ENCODE measurements at places on chromosomes 11 and 22.
A peak's percentile ranks its signal among the peaks of the same experiment; 100 is the strongest.

GRCh38 chr22:32808038-32808445 lies 6.5 kb downstream of the TIMP3 start:
- no peak for DNase-seq

DNA sequence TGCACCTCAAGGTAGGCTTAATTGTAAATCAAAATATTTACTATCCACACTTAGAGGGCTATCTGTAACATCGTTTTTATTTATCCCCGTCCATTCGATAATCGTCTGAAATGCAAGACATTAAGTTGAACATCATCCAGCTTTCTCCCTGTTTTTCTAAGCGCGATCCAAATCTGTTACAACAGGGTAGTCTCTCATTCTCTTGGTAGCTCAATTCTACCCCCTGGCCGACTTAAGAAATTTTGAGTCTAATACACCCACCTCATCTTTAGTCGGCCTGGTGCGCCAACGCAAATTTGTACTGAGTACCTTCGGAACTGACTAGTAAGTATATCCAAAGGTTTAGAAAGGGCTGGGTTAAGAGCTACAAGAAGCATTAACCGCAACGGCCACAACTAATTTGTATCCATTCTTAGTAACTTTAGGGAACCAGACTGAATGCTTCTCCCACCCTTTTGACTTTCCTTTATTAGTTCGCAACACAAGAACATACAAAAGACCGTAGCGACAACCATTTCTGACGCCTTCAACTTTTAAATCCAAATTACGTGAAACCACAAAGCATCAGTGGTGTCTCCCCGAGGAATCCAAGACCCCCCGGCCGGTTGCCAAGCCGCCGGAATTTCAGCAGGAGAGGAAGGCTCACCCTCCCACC lies 1.0 kb upstream of the ZNF143 start:
- DNase-seq, result no peak

DNA sequence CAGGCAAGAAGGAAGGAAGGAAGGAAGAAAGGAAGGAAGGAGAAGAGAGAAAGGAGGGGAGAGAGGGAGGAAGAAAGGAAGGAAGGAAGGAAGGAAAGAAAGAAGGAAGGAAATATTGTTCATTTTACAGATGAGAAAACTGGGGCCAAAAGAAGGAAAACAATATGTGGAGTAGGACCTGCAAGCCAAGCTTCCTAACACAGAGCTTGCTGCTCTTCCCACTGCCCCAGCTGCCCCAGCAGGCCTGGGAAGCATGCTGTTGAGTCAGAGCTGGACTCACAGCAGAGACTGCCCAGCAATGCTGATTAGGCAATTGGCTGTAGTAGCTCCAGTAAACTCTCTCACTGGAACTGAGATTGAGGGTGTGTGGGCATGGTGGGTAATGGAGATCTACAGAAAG lies 42.6 kb upstream of the SMCO4 start:
- DNase-seq, result no peak

GRCh38 chr22:50008151-50009040 lies 4.2 kb downstream of the IL17REL start:
- DNase-seq, result peak; percentile 35

- no peak for DNase-seq
Measured at GRCh38 chr11:9741260-9741659, 77.4 kb downstream of the SWAP70 start.

- DNase-seq, result no peak
Measured at GRCh38 chr11:7637447-7638157, 35.7 kb downstream of the CYB5R2 start.

- no peak for DNase-seq
Measured at GRCh38 chr11:57131080-57131790, 50.5 kb upstream of the LRRC55 start.

- DNase-seq, result no peak
Measured at GRCh38 chr11:30595934-30596333, 9.8 kb upstream of the MPPED2 start.

- no peak for DNase-seq
Measured at GRCh38 chr22:39350757-39351688, 1.2 kb downstream of the SYNGR1 start.

- DNase-seq, result no peak
Measured at GRCh38 chr22:36817525-36817848, 652 bp upstream of the PVALB start.

DNA sequence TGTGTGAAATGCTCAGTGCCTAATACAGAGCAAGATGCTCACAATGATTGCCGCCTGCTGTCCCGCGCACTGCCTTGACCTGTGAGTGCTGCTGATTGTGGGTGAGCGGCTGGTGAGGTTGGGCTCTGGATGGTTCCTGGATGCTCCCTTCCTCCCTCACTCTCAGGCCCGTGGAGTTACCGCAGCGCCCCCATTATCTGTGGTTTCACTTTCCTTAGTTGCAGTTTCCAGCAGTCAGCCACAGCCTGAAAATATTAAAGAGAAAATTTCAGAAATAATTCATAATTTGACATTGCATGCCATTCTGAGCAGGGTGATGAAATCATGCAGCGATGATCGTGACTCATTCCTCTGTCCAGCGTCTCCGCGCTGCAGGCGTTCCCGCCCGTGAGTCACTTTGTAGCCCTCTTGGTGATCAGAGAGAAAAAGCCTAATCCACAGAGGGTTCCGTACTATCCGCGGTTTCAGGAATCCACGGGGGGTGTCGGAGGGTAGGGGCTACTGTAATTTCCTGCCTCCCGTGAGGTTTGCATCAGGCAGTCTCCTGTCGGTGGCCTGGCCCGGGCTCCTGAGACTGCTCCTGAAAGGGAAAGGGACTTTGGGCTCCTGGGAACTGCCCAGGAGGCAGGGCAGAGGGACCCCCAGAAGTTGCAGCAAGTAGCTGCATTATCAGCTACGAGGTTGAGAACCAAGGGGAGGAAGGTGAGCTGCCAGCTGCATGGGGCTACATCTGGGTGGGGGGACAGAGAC lies 10.6 kb downstream of the RPL3 start:
- no peak for DNase-seq

GRCh38 chr11:123168241-123168640 lies 26.8 kb downstream of the CLMP start:
- DNase-seq, result no peak

DNA sequence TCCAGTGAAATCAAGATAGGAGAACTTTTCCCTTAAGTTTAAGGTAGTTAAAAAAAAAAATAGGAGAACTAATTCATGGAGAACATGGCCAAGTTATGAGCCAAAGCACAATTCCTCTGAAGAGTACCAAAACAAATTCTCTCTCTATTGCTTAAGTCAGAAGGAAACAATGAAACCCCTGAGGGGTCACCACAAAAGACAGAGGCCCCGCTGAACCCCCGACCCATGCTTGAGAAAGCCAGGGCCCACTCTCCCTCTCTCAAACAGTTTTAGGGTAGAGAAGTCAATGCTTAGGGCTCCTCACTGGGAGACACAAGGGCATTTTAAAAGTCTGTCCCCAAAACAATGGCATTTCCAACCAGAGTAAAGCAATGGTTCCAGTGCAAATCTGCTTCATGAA lies 26.9 kb downstream of the PPP2R1B start:
- no peak for DNase-seq

DNA sequence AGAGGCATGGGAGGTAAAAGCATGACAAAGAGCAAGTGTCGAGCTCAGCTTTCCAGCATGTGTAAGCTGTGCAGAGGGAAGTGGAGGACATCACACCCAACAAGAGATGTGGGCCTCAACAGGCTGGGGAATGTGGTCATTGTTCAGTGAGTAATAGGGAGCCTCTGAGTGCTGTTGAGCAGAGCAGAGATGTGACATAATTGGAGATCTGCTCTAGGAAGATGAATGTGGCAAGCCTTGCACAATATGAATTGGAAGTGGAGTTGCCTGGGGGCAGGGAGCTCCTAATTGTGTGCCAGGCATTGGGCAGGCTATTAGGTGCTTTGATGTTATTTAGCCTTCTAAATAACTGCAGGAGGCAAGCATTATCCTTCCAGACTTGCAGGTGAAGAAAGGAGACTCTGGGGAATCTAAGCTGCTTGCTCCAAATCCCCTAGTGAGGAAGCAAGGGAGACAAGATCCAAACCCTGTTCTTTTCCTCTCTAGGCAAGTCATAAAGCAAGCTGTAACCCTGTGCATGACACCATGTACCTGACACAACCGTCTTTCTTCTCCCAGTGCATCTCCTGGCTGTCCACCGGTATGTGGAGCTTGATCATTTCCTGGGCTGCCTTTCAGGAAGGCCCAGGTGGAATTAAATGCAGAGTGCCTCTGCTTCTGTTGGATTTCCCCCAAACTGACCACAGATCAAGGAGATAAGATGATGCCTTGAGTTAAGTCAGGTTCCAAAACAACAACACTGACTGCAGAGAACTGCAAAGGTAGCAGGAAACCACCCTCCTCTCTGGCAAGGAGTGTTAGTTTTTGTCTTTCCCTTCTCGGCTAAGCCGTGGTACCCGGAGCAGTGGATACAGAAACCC lies 221.4 kb downstream of the TENM4 start:
- DNase-seq, result no peak

- DNase-seq, result no peak
Measured at GRCh38 chr11:61904539-61905048, 12.8 kb downstream of the RAB3IL1 start.

- no peak for DNase-seq
Measured at GRCh38 chr11:97948793-97949192, 1072.0 kb upstream of the CNTN5 start.
